ENCODE measurements at places on chromosomes 1 and 21.
A peak's percentile ranks its signal among the peaks of the same experiment; 100 is the strongest.

DNA sequence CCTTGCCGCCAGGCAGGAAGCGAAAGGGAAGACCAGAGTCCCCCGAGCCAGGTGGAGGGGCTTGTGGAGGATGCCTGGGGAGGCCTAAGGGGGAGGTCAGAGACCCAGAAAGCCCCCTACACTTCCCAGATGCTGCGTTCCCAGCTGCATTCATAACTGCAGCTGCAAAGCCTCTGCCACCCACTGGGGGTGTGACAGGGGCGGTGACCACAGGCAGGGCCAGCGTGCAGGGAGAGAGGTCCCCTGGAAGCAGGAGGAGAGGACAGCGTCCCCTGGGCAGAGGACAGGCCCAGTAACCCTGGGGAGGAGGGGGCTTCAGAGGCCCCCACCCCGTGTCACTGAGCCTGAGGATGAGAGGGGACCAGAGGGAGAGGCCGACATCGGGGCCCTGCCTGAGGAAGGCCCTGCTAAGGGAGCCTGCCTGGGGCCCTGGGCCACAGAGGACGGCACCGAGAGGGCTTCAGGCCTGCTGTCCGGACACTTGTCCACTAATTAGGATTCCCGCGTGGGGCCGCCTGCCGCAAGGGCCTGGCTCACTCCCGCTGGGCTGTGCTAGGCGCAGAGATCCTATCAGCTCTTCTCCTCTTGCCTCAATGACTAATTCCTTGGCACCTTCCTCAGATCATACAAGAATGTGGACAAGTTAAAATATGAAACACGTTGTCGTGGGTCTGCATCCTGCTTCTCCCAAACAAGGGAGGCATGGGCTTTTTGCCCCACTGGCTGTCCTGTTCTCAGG lies 49.1 kb upstream of the CCDC27 start:
- no peak for DNase-seq

DNA sequence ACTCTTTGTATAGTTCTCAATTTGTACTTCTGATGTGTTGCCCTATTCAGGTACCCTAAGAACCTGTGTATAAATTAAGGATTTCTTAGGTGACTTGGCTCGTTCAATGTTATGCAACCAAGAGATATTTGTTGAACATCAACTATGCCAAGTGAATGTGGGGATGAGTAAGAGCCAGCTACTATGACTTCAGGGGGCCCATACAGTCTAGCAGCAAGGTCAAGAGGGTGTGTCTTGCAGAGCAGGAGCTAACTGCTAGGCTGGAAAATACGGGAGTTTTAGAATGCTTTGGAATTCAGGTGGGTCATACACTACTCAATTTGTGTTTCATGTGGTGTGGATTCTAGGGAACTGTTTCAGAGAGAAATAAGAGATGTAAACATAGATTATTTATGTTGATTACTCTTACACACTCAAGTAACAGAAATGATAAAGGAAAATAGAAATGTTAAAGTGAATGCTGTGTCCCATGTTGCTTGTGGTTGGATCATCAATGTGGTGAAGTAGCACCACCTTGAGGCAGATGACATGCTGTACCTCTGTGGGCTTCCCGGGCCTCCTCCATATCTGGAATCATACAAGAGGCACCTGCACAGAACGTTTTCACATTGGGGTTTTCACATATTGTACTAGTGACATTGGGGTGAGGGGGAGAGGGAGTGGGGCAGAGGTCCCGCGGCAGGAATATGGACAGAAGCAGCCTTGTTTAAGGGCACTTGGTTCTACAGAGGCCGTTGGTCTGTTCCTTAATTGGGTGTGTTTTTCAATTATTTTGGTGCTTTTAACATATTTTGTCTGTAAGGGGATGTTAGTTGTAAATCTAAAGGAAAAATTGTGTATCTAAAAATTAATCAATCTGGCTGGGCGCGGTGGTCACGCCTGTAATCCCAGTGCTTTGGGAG lies 12.4 kb downstream of the ARPC5 start:
- peak; percentile 60 for DNase-seq

GRCh38 chr1:111593403-111594305 lies 25.9 kb upstream of the RAP1A start:
- DNase-seq, result peak; percentile 28

DNA sequence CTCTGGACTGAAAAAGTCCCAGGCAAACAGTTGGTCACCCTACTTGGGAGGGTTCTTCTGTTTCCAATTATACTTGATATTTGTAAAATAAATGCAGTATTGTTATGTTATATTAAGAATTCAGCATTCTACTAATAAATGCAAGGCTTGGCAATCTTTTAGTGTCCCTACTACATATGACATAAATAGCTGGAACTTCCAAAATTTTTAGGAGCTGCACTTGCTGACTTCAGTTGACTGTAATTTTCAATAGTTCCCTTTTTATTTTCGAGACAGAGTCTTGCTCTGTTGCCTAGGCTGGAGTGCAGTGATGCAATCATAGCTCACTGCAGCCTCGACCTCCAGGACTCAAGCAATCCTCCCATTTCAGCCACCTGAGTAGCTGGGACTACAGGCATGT lies 20.0 kb downstream of the FOXD3 start:
- no peak for DNase-seq

- DNase-seq, result peak; percentile 7
These were observed 119.6 kb downstream of the TMEM53 start for GRCh38 chr1:44554706-44555105.

DNA sequence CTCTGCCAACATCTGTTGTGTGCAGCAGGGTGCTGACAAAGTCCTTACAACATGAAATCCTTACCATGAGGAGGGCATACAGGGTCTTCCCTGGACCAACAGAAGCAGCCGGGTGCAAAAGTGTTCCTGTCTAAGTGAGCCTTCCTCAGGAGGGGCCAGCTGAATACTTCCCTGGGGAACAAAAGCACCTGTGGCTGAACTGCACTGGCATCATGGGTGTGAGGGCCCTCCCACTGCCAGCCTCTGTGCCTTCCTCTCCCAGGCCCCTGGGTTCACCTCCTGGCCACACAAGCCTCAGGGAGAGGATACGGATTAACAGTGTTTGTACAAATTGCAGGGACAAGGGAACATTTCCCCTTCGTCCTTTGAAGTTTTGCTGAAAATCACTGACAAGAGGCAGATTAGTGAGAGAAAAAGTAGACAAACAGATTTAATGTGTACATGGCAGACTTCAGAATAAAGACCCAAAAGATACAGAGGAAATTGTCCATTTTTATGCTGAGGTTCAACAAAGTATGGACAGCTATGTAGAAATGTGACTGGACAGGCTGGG lies 91.0 kb upstream of the PPM1J start:
- DNase-seq, result no peak

DNA sequence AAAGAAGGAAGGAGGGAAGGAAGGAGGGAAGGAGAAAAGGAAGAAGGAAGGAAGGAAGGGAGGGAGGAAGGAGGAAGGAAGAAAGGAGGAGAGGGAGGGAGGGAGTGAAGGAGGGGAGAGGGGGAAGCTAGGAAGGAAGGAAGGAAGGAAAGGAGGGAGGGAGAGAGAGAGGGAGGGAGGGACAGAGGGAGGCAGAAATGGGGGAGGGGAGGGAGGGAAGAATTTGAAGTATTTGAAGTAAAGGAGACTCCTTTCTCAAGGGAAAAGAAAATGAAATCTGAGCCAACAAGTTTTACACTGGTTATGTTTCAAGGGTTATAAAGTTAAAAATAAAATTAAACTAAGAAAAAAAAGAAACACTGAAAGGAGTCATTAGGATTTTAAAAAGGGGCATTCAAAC lies 431.4 kb downstream of the BRINP3 start:
- no peak for DNase-seq

DNA sequence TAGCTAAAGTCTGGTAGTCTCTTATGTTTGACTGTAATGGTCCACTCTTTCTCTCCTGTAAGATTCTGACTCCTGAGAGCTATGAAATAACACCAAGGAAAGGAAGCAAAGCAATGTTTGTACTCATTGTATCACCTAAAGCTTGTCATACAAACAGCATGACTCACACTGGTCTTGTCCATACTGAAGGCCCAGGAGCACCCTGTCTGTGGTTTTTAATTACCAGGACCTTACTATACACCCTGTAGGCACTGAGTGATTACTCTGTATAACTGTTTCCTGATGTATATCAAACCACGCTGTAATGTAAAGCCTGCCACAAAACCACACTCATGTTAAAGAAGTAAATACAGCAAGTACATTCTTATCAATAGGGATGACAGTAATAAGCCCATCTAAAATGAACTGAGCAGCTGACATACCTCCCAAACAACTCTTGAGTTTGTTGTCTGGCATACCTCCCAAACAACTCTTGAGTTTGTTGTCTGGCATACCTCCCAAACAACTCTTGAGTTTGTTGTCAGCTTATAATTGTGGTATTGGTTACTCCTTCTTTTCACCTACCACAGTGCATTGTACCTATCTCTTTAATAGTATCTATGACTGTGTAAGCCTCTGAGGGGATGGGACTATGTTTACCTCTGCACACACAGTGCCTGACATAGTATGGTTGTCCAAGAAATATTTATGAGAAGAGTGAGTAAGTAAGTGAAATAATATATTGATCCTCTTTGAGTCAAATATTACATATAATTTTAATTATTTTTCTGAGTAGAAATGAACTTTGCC lies 11.6 kb upstream of the TNFSF18 start:
- DNase-seq, result no peak

DNA sequence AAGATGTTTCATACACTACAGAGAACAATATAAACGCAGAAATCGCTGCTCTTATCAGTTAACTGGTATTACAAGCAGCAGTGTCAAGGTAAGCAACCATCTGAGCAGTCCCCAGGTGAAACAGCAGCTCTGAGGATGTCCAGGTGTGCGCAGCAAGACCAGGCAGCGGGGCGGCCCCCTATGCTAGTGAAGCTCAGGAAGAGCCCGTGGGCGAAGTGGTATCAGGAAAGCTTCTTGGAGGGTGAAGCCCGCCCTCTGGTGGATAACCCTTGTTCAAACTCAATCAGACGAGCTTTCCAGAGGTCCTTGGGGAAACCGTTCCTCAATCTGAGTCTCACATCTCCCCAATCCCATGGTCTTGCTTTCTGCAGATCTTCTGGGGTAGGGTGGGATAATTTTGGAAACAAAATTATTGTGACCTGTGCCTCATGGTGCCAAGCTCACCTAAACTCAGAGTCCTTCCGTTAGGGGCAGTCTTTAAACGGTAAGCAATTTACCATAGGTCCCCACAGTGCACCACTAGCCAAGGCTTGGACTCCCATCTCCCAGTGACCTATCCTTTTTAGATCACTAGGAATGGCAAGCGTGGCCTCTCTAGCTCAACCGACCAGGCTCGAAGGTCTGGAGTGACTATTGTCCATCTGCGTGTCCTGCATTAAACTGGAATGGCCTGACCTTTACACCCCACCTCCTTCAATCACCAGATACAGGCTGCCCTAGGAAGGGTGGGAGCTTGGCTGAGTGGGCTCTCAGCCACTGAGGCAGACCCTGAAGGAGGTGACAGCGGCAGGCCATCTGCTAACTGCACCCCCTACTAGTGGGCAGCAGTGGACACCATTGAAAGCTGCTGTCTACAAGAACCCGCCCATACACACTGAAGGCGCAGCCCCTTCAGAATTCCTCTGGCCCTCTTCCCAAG lies 13.6 kb upstream of the FAM110D start:
- peak; percentile 85 for DNase-seq

DNA sequence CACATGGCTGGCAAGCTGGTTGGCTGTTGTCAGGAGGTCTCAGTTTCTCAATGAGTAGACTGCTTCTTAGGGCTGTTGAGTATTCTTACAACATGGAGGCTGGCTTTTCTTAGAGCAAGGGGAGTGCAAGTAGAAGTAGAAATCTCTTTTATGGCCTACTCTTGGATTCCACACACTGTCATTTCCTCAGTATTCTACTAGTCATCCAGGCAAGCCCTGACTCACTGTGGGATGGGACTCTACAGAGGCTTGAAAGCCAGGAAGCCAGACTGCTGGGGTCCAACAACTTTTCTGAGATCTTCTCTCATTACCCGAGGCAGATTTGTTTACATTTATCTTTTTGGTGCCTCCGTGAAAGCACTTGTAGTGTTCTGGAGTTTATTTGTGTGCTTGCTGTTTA lies 196.2 kb upstream of the APP start:
- DNase-seq, result no peak

GRCh38 chr1:88910401-88910800 lies 19.0 kb upstream of the GTF2B start:
- DNase-seq, result no peak

DNA sequence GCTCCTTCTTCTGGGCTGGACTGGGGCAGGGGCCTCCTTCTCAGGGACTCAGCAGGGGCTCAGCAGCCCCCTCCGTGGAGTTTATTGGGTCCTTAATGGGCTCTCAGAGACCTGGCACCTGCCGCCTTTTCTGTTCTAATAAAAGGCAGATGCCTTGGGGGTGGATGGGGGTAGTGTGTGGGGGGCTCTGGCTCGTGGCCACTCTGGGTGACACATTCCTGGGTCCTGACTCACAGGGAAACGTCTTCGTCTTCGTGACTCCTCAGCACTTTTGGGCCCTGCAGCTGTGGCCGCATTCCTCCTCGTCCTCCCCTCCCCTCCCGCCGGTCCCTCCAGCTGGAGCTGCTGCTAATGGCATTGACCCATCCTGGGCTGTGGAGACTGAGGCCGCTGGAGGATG lies 107.8 kb upstream of the WNT4 start:
- no peak for DNase-seq

DNA sequence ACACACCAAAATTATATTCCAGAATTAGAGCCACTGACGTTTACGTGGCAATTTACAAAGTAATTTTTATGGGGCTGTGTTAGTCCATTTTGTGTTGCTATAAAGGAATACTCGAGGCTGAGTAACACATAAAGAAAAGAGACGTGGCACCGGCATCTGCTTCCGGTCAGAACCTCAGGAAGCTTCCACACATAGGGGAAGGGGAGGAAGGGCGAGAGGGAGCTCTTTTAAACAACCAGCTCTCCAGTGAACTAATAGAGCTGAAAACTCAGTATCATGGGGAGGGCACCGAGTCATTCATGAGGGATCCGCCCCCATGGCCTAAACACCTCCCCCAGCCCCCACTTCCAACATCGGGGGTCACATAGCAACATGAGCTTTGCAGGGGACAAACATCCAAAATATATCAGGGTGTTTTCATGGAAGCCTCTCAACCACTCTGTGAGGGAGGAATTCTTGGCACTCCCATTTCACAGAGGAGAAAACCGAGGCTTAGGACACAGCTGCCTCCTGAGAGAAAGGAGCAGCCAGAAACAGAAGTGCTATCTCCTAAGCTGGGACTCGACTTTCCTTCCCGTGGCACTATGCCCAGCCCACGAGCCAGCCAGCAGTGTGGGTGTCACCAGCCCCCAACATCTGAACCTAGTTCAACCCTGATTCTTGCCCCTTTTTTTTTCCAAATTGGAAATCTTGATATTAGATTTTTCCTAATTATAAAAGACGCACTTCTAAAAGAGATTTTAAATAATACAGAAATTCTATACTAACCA lies 29.2 kb downstream of the MIS18A start:
- DNase-seq, result no peak

DNA sequence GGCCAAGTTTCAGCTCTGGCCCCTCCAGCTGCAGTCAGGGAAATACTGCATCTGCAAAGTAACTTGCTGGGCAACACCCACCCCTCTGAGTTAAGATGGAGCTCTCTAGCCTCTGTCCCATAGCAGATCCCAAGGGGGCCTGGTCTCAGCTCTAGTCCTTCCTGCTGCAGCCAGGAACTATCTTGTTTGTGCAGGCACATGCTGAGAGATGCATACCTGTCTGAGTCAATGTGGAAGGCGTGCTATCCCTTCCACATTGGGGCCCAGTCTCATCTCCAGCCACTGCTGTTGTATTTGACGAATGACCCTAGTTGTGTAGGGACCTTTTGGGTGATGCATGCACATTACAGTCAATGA lies 76.4 kb downstream of the CTH start:
- no peak for DNase-seq

- peak; percentile 48 for DNase-seq
These were observed 112.4 kb downstream of the PIK3R3 start for GRCh38 chr1:46020010-46020409.
